ENCODE measurements at places on chromosomes 2 and 18.

GRCh38 chr2:121831841-121832240 is 76.4 kb downstream of the TSN start:
- DNase-seq = no peak

DNA sequence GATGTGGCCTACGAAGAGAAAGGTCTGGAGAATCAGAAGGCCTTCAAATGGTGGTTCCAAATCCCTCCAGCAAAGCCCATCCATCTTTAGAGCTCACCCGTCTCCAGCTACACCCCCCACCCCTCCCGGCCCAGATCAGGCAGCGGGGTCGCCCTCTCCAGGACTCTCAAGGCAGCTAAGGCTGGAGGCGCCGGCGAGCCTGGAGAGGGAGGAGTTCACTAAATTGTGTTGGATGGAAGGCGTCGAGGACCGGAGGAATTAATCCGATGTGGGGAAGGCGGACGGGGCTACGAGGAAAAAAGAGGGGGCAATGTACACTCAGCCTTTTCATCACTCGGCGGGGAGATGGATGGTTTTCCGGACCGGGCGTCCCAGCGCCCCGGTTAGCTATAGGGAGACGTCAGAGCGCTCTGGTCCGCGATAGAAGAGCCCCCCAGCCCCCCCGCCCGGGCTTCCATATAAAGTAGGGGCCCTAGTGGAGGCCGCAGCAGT is at the start of gene GRP:
TSS of gene GRP (plus strand) at position 487 of the 492 bp plus-strand sequence. CDS start 108 bp downstream, outside the sequence.
- no peak for DNase-seq

GRCh38 chr2:65313126-65313953 is 85.7 kb downstream of the ACTR2 start:
- DNase-seq = peak; percentile 36

DNA sequence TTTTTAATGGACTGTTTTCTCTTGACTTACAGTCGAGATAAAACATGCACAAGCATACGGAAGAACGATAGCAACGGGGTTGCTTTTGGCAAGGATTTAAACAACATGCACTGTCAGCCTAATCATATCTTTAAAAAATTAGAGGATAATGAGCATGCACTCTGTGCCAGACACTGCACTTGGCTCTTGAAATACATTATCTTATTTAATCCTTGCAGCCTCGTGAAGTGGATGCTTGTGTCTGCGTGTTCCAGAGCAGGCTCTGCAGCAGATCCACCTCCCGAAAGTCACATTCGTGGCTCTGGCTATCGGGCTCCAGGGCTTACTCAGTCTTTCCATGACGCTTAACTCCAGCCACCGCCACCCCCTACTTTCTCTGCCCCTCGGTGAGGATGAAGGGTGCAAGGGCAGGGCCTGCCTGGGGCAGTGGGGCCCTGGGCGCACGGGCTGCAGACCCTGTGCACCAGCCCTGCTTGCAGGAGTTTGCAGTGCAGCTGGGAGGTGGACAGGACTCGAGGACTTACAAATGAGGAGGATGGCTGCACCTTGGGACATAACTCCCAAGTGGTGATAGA is 61.7 kb downstream of the ACKR3 start:
- DNase-seq = no peak

DNA sequence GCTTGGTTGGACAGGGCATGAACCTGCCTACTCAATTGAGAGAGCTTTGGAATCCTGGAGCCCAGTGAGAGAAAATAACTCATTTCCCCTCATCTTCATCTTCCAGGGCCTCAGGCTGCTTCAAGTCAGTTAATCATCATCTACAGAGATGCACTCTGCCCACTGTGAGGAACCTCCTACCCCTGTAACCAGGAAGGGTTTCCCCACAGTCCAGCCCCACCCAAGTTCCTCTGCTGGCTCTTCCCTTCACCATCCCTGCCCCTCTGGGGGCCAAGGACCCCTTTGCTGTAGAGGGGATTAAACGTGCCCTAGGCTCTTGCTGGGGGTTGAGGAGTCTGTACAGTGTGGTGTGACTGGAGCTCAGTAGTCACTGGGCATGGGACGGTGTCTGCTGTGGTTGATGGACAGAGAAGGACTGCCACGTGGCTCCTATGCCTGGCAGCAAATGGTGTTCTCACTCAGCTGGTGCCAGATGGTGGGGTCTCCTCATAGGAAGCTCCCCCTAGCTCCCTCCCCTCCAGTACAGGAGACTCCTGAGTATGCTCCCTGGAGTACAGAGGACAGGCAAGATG is 29.5 kb upstream of the LGALSL start:
- DNase-seq = no peak

All from fibroblast of upper back skin (primary cell).